ENCODE measurements at places on chromosomes 2 and 18.

DNA sequence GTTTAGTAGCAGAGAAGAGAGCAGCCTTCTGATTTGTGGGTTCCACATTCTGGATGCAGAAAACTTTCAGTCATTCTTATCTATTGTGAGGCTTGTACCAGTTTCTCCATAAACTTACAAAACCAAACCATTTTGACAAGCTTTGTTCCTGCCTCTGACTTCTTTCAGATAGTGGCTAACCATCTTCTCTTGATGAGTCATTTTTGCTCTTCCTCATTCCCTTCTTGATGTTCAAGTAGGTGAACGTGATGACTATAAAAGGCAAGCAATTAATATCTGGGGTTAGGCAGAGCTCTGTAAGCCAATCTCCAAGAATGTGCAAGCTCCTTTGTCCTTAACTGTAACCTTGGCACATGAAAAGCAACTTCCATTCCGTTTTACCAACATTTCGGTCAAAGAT lies 2083.1 kb upstream of the PIK3C3 start:
- DNase-seq = no peak

GRCh38 chr2:46893269-46893939 lies 22.2 kb downstream of the MCFD2 start:
- no peak for DNase-seq

- no peak for DNase-seq
Observed at GRCh38 chr18:29434650-29435049, 1257.7 kb upstream of the CDH2 start.

GRCh38 chr2:46569766-46570165 lies 90.4 kb downstream of the TMEM247 start:
- no peak for DNase-seq

GRCh38 chr2:161576421-161576820 lies 47.8 kb upstream of the SLC4A10 start:
- DNase-seq = no peak

GRCh38 chr2:43484323-43484930 lies 111.4 kb downstream of the THADA start:
- DNase-seq = no peak

GRCh38 chr2:60708630-60709320 lies 47.3 kb upstream of the PAPOLG start:
- no peak for DNase-seq

GRCh38 chr18:59270689-59271257 lies 2.5 kb downstream of the RAX start:
- no peak for DNase-seq

DNA sequence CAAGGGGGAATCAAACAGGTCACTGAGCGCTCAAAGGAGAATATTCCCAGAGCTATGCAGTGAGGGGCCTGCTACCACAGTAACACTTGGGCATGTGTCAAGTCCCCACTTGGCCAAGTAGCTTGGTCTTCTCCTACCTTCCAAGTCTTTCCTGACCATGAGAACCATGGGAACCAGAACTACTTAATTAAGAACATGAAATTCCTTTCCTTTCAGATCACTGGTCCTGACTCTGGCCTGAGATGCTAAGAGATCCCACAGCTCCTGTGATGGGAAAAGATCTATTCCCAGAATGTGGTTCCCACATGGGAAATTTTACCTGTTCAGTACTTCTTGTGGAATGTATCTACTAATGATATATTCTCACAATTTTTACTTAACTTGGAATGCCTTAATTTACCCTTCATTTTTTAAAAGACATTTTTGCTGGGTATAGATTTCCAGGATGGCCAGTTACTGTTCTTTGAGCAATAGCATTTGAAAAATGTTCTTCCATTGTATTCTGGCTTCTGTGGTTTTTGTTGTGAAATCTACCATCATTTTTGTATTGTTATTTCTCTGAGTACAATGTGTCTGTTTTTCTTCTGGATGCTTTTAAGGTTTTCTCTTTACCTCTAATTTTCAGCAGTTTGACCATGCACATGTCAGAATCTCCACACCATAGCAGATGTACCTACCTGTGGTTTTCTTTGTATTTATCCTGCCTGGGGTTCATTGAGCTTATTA lies 37.9 kb downstream of the KCNIP3 start:
- no peak for DNase-seq

GRCh38 chr18:51135795-51136194 lies 61.7 kb downstream of the MEX3C start:
- DNase-seq = no peak

GRCh38 chr2:238645716-238646115 lies 202.2 kb upstream of the TWIST2 start:
- no peak for DNase-seq

DNA sequence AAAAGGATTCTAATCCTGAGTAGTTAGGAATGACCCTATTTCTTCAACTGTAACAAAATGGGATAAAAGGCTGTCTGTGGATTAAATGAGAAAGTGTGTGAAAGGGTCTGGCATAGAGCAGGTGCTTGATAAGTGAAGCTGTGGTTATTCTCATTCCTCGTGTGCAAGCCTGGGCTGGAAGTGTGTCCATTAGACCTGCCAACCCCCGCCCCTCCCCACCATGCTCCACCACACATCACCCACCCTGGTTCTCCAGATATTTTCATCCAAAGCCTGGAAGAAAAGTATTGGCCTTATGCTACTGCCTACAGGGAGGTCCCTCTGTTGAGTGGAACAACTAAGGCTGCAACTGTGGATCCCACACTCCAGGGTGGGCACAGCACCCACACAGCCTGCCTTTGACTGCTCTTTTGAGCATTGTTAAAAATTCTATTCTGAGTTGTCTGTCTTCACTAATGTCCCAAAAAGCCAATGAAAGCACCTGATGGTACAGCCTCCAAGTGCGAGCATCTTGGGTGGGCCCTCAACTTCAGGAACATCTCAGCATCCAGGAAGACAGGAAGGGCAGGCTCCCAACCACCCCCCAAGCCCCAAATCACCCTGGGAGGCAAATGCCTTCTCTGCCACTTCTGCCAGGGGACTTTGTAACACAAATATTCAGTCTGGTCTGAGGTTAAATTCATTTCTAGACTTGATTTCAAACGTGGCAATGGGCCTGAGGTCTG lies 102.8 kb upstream of the PPP1CB start:
- no peak for DNase-seq

GRCh38 chr2:63047321-63048279 lies 3.0 kb upstream of the OTX1 start:
- no peak for DNase-seq

GRCh38 chr2:113240915-113241911 lies 37.5 kb downstream of the PAX8 start:
- DNase-seq = no peak

DNA sequence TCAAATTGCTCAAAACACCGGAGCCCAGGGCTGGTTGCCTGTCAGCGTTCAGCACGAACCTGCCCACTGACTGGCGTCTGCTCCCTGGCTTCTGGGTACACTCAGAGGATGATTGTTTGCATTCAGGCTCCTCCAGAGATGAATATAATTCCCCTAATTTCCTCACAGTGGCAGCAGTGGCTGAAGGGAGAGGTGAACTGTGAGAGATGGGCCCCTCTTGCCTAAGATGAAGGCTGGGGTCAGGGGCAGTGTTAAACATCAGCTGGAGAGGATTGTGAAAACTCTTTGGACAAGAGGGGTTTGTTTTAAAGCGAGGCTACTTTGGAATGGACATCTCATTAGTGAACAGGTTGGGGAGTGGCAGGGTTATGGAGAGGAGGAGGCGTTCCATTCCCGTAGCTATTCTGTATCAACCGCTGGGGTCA lies 31.0 kb downstream of the TCF7L1 start:
- no peak for DNase-seq

GRCh38 chr2:6054161-6054671 lies 362.0 kb downstream of the SOX11 start:
- no peak for DNase-seq

- no peak for DNase-seq
Observed at GRCh38 chr2:127220102-127220767, at the start of gene CYP27C1. Gene CYP27C1 (minus strand): TSS chr2:127220299. CDS start chr2:127220270, 29 bp downstream.

- DNase-seq = no peak
Observed at GRCh38 chr2:234702731-234703225, 205.9 kb upstream of the ARL4C start.

- no peak for DNase-seq
Observed at GRCh38 chr2:237354892-237355291, 59.1 kb downstream of the COL6A3 start.

- DNase-seq = no peak
Observed at GRCh38 chr2:42036413-42036812, 11.4 kb upstream of the PKDCC start.

GRCh38 chr2:43762286-43762685 lies 11.6 kb upstream of the DYNC2LI1 start:
- DNase-seq = no peak

DNA sequence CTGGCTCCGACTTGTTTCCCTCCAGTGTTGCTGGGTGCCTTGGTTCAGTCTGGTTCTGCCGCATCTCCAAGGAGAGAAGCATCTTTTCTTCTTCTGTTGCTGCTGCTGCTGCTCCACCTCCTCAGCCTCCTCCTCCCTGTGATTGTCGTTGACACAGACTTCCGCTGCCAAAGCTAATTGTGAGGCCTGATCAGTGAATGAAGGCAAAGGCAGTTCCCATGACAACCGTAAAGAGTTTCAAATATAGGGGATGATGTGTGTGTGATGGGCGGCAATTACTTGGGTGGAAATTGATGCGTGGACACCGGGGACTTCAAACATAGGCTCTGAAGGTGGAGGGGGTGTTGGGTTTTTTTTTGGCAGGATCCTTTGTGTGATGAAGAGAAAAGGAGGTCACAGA lies 13.7 kb downstream of the TET3 start:
- DNase-seq = no peak

- no peak for DNase-seq
Observed at GRCh38 chr2:236720974-236721540, 151.4 kb downstream of the ACKR3 start.

- no peak for DNase-seq
Observed at GRCh38 chr2:174939046-174939445, 66.1 kb downstream of the CHN1 start.

- no peak for DNase-seq
Observed at GRCh38 chr2:74525717-74526648, at the start of gene DQX1. Gene DQX1 (minus strand): TSS chr2:74526231. CDS start chr2:74525729, 502 bp downstream.

DNA sequence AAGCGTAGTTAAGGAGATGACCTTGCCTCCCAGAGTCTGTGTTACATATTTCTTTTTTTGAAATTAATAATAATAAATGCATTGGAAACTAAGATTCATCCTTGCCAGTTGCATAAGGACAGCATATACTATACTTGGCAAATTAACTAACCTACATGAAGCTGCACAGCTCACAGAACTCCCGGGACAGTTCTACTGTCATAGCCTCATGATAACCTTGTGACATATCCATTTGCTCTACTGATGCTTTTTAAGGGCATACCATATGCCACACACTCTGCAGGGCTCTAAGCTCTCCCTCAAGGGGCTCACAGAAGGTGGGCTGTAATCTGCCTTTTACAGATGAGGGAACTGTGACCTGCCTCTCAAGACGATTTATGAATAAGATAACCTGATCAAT lies 3.8 kb downstream of the ITGB1BP1 start:
- DNase-seq = no peak

DNA sequence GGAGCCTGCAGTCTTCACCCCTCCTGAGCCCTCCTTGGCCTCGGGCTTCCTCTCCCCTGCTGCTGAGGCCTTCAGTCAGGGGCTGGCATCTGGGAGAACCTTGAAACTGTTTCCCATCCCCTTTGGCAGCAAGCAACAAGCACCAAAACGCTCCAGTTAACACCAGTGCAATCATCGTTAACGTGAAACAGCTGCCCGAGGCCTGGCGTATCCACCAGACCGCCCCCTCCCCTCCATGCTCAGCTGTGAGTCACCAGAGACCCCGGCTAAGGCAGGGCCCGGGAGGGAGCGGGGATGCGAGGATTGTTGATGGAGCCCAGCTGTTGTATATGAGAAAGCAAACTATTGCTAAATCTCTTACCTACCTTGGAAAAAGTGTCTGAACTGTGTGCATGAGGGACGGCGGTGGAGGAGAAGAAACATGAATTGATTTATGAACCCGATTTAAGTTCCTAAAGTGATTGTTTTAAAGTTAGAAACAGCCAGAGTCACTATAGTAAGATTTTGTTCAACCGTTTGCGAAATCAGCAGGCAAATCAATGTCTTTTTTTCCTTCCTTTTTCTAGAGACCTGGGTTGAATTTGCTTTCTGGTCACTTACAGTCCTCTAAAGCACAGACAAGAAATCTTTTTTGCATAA lies 5.2 kb downstream of the ZFP36L2 start:
- DNase-seq = peak; percentile 19

- DNase-seq = no peak
Observed at GRCh38 chr18:32454593-32454992, 16.1 kb downstream of the GAREM1 start.

DNA sequence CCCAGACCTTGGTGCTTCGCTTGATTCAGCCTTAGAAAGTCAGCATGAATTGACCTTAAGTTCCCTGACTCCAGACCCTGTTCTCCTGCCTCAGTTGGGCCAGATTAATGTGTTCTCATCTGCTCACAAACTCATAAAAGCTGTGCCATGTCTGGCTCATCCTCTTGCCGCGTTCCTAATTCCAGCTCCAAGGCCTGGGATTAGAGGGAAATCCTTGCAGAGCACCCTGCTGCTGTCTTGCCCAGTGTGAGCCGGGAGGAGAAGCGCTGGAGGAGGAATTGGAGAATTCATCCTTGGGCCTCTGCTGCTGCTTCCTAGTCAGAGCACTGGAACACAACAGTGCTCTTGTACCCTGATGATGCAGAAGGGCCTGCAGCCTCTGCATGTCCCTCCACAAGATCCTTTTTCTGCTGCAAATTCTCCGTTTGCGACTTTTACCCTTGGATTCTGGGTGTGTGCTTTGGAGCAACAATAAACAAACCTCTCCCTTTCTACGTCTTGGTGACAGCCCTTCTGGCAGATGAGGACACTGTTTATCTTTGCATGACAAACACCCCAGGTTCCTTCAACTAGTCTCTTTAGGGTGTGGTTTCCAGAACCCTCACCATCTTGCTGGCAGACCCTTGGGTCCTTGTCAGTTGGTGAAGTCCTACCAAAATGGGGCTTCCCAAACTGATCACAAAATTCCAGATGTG lies 46.9 kb upstream of the CNGA3 start:
- DNase-seq = no peak

- DNase-seq = no peak
Observed at GRCh38 chr2:223860809-223861738, 23.7 kb upstream of the AP1S3 start.

DNA sequence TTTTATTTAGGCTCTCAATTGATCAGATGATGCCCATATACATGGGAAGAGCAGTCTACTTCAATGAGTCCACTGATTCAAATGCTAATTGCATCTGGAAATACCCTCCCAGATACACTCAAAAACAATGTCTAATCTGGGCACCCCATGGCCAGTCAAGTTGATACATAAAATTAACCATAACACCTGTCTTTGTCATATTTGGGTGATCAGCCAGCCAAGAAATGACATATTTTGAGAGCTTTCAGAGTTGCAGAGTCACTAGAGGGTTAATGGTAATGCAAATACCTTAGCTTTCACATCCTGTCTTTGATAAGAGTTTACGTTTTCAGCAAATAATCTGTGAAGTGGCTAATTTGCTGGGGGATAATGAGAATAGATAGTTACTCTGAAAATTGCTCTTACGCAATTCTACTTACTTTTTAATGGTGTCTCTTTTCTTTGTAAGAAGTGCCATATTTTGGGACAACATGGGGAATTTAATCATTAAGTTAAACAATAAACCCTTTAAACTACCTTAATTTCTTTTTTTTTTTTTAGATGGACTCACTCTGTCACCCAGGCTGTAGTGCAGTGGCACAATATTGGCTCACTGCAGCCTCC lies 49.1 kb downstream of the CCDC195 start:
- no peak for DNase-seq

GRCh38 chr2:111235192-111236015 lies 114.7 kb downstream of the BCL2L11 start:
- DNase-seq = no peak

Measured in esophagus squamous epithelium (tissue), 5 donors.